ENCODE measurements at places on chromosomes 12 and 14.

- DNase-seq: no peak
Measured at GRCh38 chr14:91233936-91234790, 10.3 kb downstream of the GPR68 start.

DNA sequence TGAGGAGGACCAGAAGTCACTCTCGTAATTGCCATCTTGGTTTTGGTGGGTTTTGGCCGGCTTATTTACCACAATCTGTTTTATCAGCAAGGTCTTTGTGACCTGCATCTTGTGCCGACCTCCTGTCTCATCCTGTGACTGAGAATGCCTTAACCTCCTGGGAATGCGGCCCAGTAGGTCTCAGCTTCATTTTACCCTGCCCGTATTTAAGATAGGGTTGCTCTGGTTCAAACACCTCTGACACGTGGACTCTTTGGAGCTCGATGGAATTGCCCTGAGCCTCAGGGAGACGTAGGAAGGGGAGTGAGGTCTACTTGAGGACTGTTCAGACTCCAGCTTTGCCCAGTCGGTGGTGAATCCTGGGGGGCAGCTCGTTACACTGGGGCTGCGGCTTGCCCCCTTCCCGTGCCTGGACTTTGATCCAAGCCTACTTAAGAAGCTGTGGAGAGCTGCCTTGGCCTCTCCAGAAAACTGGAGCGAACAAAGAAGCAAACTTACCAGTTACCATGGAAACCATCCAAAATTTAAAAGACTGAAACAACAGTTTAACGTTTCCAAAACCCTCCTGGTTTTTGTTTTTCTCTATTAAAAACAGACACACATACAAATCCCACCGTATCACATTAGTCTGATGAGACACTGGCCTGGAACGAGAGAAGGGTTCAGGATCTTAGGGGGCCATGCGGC, 28.0 kb downstream of the CALM1 start:
- no peak for DNase-seq

DNA sequence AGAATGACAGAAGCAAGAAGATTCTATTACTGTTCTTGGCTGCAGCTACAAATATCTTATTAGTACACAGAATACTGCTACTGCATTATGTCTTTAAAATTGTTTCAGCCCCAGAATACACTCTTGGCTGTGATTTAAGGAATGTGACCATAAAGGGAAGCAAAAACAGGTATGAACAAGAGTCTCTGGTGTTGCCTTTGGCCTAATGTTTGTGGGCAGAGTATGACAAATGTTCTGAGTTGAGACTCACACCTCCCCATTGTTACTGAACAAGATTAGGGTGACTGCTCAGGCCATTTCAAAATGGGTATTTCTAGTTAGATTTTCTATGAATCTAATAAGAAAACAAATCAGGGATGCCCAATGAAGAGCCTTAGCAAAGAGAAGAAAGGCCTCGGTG, 28.5 kb downstream of the TTC6 start:
- no peak for DNase-seq

- DNase-seq: no peak
Measured at GRCh38 chr14:101821528-101821927, 60.0 kb downstream of the PPP2R5C start.

GRCh38 chr12:88604646-88605045, 24.4 kb upstream of the KITLG start:
- DNase-seq: no peak

DNA sequence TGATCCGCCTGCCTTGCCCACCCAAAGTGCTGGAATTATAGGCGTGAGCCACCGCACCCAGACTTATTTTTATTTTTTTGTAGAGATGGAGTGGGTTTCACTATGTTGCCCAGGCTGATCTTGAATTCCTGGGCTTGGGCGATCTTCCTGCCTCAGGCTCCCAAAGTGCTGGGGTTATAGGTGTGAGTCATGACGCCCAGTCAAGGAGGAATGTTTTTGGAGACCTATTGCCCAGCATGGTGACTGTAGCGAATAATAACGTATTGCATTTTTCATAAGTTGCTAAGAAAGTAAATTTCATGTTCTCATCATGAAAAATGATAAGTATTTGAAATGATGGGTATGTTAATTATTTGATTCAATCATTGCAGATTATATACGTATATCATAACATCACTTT, 46.5 kb downstream of the TEAD4 start:
- DNase-seq: no peak

- no peak for DNase-seq
Measured at GRCh38 chr14:101861464-101861863, 100.0 kb downstream of the PPP2R5C start.

GRCh38 chr14:94964181-94964580, 193.1 kb downstream of the DICER1 start:
- no peak for DNase-seq

DNA sequence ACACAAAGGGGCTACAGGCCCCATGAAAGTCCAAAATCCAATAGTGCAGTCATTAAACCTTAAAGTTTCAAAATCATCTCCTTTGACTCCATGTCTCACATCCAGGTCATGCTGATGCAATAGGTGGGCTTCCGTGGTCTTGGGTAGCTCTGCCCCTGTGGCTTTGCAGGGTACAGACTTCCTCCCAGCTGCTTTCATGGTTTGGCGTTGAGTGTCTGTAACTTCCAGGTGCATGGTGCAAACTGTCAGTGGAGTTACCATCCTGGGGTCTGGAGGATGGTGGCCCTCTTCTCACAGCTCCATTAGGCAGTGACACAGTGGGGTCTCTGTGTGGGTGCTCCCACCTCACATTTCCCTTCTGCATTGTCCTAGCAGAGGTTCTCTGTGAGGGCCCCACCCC, 8.5 kb upstream of the OR4Q2 start:
- no peak for DNase-seq

GRCh38 chr12:124750149-124750656, 113.5 kb downstream of the SCARB1 start:
- DNase-seq: peak; percentile 36

GRCh38 chr14:66745078-66745477, 237.1 kb downstream of the GPHN start:
- DNase-seq: no peak

DNA sequence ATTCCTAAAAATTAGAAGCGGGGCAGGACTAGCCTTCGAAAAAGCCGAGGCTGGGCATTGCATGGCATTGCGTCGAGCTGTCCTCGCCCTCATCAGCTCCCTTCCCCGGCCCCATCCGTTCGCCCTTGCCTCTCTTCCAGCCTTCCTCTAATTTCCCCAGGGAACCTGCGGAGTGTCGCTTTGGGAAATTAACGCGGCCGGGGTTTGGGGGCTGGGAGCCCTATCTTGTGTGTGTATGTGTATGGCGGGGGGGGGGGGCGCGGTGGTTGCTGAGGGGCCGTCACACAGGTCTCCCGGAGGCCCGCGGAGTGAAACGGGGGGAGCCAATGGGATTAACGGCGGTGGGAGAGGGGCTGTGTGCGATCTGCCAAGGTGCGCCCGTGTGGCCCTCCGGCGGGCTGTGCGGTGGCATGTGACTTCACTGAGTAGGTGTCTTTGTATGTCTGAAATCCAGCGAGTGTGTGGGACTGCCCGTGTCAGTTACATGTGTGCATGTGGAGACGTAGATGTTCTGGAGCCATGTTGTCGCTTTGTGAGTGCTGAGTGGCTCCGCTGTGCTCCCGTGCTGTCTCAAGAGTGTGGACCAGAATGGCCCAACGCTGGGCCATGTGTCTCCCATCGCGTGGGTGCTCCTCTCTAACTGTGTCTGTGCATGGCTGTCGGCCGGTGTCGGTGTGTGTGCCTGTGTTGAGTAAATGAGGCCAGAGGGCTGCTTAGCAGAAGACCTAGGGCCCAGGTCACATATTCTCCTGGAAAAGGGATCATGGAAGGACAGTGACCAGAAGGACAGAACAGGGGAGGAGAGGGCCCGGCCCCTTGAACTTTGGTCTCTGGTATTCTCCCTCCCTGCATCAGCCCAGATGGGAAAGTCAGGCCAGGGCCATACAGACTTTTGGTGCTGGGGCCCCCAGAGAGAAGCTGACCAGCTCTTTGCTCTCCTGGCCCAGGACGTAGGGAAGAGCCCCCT, 1.5 kb downstream of the PTMS start:
- DNase-seq: peak; percentile 83

DNA sequence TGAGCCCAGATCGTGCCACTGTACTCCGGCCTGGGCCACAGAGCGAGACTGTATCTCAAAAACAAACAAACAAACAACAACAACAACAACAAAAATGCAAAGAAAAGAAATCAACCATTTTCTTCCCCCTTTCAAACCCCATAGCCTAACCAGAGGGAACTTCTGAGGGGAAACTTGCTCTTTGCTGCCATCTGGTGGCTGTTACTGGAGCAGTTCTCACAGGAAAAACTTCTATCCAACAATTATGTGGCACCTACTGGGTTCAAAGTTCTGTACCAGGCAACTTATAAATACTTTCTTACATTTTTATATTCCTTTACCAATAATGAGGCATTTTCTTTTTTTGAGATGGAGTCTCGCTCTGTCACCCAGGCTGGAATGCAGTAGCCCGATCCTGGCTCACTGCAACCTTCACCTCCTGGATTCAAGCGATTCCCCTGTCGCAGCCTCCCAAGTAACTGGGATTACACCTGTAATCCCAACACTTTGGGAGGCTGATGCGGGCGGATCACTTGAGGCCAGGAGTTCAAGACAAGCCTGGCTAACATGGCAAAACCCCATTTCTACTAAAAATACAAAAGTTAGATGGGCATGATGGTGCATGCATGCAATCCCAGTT, 50.9 kb upstream of the BICDL1 start:
- peak; percentile 77 for DNase-seq

- no peak for DNase-seq
Measured at GRCh38 chr14:61451491-61451890, 130.1 kb downstream of the PRKCH start.
